ENCODE measurements at places on chromosomes 6 and 20. TPM values are rescaled to one million over a fixed set of nuclear protein-coding genes. Genes with fewer than 3 reads are reported as not detected.
A peak's percentile ranks its signal among the peaks of the same experiment; 100 is the strongest.

GRCh38 chr20:12077875-12078274, 160.2 kb downstream of the BTBD3 start:
- no peak for DNase-seq

DNA sequence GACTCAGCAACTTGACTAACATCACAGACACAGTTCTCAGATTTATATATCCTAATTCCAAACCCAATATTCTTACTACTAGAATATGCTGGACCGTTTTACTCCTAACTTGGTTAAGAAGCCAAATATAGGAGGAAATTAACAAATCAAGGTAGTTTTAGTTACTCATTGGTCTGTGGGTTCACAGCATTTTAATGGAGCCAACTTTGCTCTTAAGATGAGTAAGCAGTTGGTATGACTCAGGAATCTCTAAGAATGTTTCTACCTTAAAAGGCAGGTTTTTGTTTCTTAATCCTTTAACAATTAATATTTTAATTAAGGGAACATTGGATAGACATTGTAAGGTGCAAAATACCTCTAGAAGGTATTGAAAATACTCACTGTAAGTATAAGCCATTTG, 31.6 kb downstream of the OPRM1 start:
- no peak for DNase-seq

Gene SNAP25
- total RNA-seq, result 4.8 TPM

DNA sequence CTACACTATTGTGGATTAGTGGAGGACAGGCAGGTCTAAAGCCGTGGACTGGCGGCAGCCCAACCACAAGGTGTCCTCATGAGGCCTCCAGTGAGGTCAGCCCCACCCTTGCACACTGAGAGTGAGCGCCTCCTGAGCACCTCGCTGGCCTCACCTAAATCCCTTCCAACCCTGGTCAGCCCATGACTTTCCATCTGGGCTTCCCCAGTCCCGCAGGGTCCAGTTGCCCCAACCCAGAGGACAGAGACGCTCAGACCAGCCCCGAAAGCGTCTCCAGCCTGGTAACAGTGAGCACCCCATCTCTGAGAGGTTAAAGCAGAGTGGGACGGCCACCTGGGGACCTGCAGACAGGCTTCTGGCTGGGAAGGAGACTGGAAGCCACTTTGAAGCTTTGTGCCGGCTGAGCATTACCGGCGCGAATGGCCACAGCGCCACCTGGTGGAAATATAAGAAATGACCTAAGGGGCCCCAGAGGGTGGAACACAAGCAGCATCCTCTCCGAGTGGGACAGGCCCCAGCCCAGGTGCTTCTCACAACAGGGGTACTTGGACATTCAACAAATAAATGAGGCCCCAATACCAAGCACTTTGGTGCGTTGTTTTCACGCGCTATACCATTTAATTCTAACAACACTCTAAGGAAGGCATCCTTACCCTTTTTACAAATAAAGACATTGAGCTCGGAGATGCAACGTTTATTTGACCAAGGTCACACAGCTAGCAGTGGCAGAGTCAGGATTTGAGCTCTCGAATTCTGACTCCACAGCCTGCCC, 65.7 kb upstream of the TOP1 start:
- DNase-seq, result peak; percentile 93

GRCh38 chr6:25387483-25387882, 108.3 kb downstream of the CARMIL1 start:
- no peak for DNase-seq

DNA sequence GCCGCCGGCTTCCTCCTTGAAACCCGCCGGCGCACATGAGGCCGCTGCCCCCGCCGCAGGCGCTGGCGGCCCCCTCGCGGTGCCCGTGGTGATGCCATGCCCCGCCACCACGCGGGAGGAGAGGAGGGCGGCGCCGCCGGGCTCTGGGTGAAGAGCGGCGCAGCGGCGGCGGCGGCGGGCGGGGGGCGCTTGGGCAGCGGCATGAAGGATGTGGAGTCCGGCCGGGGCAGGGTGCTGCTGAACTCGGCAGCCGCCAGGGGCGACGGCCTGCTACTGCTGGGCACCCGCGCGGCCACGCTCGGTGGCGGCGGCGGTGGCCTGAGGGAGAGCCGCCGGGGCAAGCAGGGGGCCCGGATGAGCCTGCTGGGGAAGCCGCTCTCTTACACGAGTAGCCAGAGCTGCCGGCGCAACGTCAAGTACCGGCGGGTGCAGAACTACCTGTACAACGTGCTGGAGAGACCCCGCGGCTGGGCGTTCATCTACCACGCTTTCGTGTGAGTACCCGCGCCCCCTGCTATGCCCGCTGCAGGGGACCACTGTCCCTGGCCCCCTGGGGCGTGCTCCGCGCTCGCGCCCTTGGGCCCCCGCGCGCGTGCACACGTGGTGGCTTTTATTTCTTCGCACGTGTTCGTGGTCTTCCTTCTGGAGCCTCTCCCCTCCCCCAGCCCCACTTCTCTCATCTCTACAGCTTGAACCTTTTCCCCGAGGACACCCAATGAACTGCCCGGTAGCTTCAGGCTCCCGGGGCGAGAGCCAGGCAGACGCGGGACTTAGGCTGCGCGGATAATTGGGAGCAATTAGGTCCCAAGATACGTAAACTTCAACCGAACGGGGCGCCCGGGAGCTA, 453 bp downstream of the KCNQ5 start:
- DNase-seq, result no peak

Gene OTOR
- not detected for total RNA-seq

Gene RIPPLY2
- total RNA-seq, result not detected

- DNase-seq, result no peak
Measured at GRCh38 chr6:35496841-35497570, at the start of gene TEAD3. TSS of gene TEAD3 (minus strand) at chr6:35497079.

Gene ARMC12
- not detected for total RNA-seq

DNA sequence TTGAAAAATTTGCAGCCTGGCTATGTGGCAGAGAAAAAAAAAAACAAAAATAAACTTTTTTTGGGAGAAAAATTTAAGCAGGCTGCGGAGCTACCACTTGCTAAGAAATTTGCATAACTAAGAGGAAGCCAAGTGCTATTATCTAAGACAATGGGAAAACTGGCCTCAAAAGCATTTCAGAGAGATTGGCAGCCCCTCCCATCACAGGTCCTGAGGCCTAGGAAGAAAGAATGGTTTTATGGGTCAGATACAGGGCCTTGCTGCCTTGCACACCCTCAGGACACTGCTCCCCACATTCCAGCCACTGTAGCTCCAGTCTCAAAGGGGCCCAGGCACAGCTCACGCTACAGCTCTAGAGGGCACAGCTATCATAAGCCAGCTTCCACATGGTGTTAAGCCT, 777.9 kb downstream of the TENT5A start:
- no peak for DNase-seq

Gene BHLHE23
- total RNA-seq, result not detected

Gene RNF182
- total RNA-seq, result 0.50 TPM

DNA sequence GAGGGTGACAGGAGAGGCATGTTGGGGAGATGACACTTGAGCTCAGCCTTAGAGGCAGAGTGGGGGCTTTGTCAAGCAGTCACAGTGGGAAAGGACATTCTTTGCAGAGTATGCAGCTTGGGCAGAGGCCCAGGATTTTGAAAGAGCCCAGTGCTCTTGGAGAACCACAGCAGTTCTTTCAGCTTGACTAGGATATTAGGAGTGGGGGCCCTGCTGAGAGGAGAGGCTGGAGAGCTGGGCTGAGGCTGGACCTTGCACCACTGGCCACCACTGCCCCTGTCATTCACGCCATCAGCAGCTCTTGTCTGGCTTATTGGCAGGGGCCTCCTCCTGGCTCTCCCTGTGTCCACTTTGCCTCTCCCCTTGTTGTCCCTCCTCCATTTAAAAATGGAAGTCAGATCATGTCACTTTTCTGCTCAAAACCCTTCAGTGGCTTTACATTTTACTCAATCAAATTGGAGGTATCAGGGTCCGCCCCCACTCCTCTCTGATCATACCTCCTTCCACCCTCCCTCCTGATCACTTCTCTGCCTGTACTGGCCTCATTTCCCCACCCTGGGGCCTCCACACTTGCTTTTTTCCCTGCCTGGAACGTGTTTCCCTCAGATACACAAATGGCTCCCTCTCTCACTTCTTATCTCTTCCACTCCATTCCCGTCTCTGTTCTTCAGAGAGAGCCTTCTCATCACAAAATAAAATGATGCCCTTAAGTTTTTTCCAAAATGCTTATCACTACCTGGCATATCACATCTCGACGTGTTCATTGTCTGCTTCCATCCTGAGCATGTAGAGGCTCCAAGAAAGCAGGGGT, 10.5 kb downstream of the MANBAL start:
- DNase-seq, result no peak

Gene PHF3
- total RNA-seq, result 73.1 TPM

- DNase-seq, result peak; percentile 60
Measured at GRCh38 chr6:20302168-20302567, 89.9 kb upstream of the MBOAT1 start.

DNA sequence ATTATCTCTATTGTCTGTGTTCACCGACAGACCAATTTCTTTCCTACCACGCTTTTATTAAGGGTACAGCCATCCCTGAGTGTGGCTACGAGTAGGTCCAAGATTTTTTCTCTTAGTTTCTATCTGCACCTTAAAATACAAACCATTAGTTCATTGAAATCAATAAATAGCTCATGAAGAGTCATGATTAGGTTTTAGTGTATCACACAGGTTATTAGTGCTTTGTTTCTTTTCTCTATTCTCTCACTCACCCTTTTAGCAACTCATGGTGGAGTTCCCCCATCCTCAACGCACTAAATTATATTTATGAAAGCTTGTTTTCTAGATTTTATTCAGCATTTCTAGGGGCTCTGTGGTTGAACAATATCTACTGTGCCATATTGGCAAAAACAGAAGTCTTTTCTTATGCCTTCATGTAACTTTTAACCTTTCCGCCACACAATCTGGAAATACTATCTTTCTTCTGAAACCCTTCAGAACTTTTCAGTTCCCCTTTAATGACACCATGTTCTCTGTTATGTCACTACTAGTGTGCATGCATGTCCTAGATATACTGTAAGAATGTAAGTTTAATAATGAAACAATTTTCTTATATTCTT, 128.2 kb upstream of the LAMA2 start:
- no peak for DNase-seq

- no peak for DNase-seq
Measured at GRCh38 chr6:89680150-89680549, 41.6 kb upstream of the LYRM2 start.

DNA sequence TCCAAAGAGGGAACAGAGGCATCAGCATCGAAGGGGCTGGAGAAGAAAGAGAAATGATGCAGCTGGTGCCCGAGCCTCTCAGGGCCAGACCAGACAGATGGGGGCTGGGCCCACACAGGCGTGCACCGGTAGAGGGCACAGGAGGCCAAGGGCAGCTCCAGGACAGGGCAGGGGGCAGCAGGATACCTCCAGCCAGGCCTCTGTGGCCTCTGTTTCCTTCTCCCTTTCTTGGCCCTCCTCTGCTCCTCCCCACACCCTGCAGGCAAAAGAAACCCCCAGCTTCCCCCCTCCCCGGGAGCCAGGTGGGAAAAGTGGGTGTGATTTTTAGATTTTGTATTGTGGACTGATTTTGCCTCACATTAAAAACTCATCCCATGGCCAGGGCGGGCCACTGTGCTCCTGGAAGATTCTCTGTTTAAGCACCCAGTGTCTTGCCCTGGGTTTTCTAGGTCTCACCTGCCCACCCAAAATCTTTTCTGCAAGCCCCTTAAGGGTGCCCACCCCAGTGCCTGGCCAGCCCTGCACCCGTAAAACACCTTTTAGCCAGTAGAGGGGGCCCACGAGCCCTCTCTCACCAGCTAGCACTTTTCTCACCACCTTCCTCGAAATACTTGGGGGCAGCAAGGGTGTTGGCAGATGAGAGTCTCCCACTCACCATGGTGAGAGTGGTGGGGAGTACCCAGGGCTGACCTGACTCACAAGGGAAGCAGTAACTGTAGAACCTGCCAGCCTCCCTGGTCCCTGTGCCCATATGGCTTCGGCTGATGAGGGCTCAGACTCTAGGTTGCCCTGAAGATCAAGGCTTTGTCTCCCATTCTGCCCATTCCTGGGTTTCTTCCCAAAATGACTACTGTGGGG, 35.7 kb upstream of the ID1 start:
- DNase-seq, result no peak

- DNase-seq, result peak; percentile 86
Measured at GRCh38 chr20:44070139-44070900, 116.7 kb downstream of the JPH2 start.

DNA sequence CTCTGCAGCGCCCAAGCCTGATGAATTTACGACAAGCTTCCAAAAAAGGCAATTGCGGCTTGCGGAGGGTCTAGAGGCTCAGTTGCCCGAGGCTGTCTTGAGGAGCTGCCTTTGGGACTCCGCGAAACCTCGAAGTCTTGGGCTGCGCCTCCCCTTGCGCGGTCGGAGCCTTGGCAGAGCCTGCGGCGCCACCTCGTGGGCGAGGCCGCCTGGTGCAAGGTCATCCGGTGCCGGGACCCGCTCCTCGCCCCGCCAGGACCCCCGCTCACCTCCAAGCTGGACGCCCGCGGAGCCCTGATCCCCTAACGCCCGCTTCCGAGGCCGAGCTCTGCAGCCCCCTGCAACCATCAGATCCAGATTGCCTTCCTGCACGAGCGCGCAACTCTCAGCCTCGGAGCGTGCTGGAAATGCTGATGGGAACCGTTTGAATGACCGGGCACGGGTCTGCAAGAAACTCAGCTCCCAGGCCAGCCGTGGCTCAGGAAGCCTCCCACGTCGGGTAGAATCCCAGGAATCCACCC, 14.9 kb upstream of the FAM210B start:
- no peak for DNase-seq

DNA sequence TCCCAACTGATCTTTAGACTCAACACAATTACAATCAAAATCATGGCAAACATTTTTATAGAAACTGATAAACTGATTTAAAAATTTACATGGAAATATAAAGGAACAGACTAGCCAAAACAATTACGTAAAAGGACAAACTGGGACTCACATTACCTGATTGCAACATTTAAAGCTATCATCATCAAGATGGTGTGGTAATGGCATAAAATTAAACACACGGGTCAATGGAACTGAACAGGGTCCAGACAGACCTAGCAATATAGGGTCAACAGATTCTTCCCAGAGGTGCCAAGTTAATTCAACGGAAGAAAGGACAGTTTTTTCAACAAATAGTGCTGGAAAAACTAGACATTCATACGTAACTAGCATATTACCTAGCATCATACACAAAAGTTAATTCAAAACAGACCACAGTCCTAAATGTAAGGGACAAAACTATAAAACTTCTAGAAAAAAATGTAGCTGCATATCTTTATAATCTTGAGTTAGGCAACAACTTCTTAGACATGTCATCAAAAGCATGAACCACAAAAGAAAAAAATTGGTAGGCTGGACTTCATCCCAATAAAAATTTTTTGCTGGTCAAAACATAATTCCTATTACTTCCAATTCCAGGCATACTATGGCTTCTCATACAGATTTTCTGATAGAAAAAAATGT, 147.4 kb upstream of the BEND6 start:
- no peak for DNase-seq

Gene PPP1R16B
- 3.7 TPM for total RNA-seq

Gene FAM162B
- total RNA-seq, result 8.0 TPM

Measured in esophagus muscularis mucosa (tissue), 4 donors.